ENCODE measurements at places on chromosomes 3 and 15.

DNA sequence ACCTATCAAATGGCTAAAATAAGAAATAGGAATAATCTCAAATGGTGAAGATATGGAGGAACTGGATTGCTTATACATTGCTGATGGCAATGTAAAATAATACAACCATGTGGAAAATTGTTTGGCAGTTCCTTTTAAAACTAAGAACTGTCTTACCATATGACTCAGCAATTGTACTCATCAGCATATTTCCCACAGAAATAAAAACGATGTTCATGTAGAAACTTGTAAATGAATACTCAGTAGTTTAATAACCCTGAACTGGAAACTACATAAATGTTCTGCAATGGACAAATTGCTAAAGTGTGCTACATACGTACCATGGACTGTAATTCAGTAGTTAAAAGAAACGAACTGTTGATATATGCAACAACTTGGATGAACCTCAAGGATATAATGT lies 253.9 kb upstream of the RBMS3 start:
- no peak for DNase-seq

GRCh38 chr3:183586477-183586876 lies 31.0 kb upstream of the KLHL6 start:
- no peak for DNase-seq

- DNase-seq = no peak
These were observed 136.7 kb downstream of the AQP9 start for GRCh38 chr15:58274885-58275284.

GRCh38 chr3:4756855-4757574 lies 222.2 kb upstream of the BHLHE40 start:
- no peak for DNase-seq

DNA sequence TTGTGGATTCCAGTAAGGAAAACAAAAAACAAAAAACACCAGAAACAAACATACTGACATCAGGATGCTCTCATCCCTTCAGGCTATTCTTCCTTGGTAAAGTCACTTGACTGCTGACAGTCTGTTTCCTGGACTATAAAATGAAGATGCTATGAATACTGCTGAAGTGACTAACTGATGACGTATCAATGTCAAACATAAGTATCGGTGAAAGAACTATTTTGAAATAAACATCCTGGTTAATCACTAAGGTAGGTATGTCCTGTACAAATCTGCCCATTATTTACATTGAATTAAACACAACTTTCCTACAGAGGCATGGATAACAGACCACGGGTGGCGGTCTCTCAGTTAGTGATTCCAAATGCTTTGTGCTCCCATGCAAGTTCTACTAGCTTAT lies 45.9 kb downstream of the CHAC1 start:
- DNase-seq = no peak

GRCh38 chr3:123750659-123751420 lies 133.3 kb downstream of the MYLK start:
- DNase-seq = no peak

DNA sequence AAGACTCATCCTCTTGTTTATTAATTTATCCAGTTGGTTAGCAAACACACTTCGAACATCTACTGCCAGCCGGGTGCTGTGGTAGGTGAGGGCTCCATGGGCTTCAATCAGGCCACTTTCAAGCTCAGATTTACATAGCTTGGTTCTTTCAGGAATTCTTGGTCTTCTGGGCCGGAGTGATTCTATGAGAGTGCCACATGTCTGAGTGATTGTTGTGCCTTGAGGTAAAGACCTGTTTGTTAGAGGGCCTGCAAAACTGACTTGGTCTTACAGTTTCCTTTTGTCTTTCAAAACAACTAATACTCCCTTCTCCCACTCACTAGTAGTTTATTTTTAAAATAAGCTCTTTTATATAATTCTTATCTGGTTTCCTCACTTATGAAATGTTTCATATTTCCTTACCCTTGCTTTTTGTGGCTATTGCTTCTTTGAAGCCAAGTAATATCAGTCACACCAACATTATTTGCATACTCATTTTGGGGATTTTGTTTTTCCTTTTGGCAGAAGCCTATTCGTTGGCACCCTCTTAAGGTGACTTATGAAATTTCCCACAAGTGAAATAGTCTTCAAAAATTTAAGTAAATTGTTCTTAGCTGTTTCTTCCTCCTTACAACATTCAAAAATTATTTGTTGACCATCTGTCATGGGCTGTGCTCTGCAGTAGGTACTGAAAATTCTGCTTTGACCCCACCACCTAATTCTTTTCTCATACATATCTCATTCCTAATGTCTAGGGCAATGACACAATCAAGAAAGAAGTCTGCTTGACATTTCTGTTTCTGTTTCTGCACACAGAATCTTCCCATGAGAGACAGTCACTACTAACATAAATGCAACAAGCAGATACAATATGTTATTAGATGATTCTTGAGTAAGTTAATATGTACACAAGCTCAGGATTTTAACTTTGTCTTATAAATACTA lies 120.2 kb downstream of the LRRC28 start:
- DNase-seq = no peak

- DNase-seq = peak; percentile 56
These were observed 4.0 kb downstream of the CCDC51 start for GRCh38 chr3:48435774-48436476.

- DNase-seq = no peak
These were observed 48.7 kb downstream of the BFSP2 start for GRCh38 chr3:133448478-133449122.

DNA sequence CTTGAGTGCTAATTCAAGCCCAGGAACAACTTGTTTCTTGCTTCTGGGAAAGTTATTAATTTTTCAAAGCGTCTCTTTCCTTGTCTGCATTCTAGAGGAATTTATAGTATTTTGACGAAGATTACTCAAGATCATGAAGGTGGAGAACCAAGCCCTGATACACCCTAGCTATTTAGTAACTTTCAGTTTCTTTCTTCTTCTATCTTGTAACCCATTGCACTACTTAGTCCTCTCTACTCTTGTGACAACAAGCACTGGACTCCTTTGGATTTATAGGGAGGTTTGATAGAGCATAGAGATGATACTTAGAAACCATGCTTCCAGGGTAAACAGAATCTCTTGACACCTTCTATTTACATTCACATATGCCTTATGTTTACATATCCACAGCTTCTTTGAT lies 203.3 kb upstream of the GRM7 start:
- DNase-seq = no peak

DNA sequence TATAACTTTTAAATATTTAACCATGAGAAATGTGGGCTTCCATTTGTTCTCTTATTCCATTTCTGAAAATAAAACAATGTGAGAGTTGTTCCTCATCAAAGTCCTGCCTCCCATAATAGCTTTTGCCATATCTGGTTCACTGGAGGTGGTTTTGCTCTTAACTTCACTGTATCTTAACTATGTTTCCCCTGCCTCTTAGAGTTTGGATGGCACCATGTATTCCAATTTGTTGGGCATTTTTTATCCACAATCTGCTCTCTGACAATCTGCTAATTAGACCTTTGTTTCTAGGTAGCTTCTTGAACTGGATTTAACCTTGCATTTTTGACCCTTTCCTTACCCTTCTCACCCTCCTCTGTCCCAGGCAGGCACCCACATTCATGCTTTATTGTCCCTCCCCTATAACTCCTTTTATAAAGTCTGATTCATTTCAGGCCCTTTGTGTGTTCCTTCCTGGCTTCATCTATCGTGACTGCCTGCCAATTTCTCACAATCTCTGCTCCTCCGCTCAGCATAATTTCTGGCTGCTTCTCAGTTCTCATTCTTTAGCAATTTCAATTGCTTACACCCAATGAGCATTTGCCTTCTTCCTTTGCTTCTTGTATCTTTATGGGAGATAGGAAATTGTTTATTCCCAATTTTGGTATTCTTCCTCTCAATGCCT lies 144.2 kb upstream of the ARHGEF26 start:
- no peak for DNase-seq

DNA sequence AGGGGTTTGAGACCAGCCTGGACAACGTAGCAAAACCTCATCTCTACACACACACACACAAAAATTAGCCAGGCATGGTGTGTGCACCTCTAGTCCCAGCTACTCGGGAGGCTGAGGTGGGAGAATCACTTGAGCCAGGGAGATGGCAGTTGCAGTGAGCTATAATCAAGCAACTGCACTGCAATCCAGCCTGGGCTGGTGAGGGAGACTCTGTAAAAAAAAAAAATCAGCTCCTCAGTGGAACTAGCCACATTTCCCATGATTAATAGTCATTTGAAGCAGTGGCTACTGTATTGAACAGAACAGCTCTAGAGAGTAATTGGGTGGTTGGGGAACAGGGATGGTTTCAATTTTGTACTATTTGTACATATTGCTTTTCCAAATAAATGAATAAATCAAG lies 11.5 kb upstream of the FBXO40 start:
- no peak for DNase-seq

GRCh38 chr3:12947504-12948369 lies 106.4 kb upstream of the RPL32 start:
- no peak for DNase-seq

DNA sequence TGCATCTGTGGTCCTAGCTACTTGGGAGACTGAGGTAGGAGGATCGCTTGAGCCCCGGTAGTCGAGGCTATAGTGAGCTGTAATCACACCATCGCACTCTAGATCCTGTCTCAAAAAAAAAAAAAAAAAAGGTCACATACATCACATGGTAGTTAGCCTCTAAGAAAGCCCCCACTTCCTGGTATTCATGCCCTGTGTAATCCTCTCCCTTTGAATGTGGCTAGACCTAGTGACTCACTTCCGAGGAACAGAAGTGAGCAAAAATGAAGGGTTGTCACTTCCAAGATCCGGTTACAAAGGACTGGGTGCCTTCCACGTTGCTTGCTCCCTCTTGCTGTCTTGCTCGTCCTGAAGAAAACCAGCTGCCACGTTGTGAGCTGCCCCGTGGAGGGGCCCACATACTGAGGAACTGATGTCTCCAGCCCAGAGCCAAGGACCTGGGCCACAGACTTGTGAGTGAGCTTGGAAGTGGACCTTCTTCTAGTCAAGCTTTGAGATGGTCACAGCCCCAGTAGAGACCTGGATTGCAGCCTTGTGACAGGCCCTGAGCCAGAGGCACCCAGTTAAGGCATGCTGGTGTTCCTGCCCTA lies 12.6 kb upstream of the LCTL start:
- DNase-seq = no peak

DNA sequence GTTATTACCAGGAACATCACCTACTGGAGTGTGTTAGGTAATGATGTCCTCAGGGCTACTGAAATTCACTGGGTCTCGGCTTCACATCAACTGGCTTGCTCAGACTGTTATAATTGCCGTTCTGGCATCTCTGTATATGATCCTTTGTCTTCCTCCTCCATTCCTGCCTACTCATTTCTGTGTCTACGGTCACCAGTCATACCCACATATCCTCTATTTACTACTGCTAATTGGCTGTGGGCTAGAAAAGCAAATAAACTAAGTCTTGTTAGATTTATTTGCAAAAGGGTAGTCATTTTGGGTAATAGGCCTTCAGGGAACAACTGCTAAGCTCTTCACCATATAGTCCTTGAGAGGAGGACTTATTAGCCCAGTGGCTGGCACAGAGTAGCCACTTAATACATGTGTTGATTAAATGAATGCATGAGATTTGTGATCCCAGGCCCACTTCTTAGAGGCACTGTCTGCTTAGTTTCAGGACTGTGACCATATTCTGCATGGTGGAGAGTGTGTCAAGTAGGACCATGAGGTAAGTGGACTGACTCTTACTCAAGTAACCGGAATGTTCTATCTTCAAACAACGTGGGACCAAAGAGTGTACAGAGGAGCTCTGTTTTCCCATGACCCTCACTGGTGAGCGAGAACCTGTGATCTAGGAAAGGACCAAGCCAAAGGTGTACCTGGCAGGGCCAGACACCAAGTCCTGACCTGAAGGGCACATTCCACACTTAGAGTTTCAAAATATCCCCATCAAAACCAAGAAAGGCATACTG lies 13.2 kb downstream of the ZDHHC3 start:
- no peak for DNase-seq

DNA sequence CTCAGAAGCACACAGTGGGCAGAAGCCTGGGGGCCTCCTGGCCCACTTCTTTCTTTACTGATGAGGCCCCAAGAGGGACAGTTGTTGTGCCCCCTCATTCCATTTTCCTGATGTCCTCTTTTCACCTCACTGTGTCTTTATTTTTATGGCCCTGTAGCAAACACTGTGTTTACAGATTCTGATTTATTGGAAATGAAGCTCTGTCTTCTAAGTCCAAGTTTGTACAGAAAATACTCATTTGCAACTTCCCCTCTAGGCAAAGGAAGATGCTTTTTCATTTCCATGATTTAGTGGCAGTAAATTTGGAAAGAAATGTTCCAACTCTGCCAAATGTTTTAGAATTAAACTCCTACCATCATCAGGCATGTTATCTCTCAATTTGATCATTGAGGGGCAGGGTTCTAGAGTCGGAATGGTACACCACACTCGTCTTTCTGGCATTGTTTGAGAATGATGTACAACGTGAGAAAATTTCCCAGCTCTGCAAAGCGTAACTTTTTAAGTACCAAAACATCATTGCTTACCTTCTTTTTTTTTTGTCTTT lies 129.7 kb downstream of the ARNT2 start:
- DNase-seq = no peak

DNA sequence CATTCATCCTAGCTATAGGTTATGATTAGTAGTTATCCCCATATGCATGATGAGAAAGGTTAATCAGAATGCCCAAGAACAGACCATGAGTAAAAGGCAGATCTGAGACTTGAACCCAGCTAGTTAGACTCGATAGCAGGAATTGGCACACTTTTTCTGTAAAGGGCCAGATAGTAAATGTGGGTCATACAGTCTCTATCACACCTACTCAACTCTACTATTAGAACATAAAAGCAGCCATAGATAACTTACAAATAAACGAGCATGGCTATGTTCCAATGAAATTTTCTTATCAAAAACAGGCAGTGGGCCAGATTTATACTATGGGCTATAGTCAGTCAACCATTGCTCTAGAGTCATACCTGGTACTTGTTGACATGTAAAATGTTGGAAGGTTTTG lies 24.6 kb downstream of the POLG start:
- no peak for DNase-seq

DNA sequence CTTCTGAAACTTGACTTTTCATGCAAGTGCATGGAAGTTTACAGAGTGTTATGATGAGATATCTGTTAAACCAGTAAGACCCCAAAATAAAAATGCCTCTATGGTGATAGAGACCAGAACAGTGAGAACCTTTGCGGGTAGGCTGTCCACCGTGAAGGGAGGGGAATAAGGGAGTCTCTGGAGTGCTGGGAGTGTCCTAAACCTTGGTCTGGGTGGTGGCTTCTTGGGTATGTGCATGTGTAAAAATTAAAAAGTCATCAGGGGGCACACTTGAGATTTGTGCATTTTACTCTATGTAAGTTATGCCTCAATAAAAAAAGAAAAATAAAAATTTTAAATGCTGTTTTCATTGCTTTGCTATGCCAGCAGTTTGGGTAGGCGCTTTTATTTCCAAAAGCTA lies 38.2 kb upstream of the BNC1 start:
- no peak for DNase-seq

GRCh38 chr3:135169651-135170050 lies 374.6 kb downstream of the EPHB1 start:
- DNase-seq = no peak

GRCh38 chr3:184186184-184186901 lies at the start of gene ABCF3:
ABCF3 (plus strand) TSS chr3:184186199; CDS start chr3:184186208, 9 bp downstream.
- DNase-seq = no peak

DNA sequence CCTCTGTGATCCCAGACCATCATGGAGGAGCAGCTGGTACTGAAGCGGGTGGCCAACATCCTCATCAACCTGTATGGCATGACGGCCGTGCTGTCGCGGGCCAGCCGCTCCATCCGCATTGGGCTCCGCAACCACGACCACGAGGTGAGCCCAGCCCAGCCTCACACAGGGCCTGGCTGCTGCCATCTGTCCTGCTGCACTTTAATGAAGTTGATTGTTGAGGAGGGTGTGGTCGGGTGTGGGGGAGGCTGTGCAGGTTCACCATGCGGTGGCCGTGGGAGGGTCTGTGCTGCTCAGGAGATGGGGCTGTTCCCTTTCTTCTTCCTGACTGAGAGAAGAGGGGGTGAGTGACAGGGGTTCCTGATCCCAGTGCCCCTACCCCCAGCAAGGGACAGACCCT lies 30.6 kb downstream of the ACAD9 start:
- DNase-seq = no peak

Measured in activated naive CD4-positive, alpha-beta T cell (primary cell).